ENCODE measurements at places on chromosomes 5 and 9. TPM values are rescaled to one million over a fixed set of nuclear protein-coding genes. Genes with fewer than 3 reads are reported as not detected.
A peak's percentile ranks its signal among the peaks of the same experiment; 100 is the strongest.

GRCh38 chr5:142421621-142422397 lies 97.0 kb upstream of the SPRY4 start:
- DNase-seq = no peak

- DNase-seq = peak; percentile 54
Observed at GRCh38 chr9:757246-757881, 84.1 kb upstream of the DMRT1 start.

The RABEPK gene
- total RNA-seq = 41.7 TPM

DNA sequence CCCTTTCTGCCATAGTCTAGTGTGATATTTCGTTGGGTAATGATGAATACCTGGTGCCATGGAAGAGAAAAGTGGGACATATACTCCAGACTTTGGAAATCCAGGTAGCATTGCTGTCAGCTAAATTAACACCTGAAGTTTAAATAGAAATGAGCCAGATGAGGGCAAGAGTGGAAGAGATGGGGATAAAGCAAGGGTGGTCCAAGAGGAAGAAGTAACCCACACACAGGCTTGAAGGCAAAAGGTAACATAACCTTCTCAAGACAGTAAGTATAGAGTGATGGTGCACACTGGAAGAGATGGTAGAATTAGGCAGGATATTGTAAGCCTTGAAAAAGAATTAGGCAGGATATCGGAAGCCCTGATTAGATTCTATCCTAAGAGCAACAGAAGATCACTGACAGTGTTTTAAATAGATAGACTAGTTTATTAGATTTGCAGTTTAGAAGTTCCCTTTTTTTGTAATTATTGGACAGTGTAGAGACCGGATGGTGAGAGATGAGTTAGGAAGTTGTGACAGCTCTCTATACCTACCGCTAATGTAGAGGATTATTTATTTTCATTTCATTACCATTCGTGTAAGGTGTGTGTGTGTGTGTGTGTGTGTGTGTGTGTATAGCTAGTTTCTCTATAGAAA lies 16.8 kb downstream of the ANXA1 start:
- no peak for DNase-seq

The PCDHGB3 gene
- 0.81 TPM for total RNA-seq

Measured in A172 (cell line).